ENCODE measurements at places on chromosomes 2 and 18.

DNA sequence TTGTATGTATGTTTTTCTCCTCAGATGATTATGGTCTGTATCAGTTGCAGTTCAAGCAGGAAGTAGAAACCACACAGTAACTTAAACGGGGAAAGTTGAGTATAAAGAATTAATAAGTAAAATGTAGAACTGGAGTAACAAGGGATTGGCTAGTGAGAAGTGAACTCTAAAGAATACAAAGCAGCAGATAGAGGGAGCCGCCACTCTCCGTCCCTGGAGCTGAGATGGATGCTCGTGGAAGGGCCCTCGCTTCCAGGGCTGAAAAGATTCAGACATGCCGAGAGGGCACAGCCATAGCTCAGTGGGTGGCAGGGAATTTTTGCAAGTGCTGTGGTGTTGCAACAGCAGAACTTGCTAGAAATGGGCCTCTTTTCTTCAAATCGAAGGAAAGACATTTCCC lies 155.8 kb downstream of the COL6A3 start:
- DNase-seq: no peak

DNA sequence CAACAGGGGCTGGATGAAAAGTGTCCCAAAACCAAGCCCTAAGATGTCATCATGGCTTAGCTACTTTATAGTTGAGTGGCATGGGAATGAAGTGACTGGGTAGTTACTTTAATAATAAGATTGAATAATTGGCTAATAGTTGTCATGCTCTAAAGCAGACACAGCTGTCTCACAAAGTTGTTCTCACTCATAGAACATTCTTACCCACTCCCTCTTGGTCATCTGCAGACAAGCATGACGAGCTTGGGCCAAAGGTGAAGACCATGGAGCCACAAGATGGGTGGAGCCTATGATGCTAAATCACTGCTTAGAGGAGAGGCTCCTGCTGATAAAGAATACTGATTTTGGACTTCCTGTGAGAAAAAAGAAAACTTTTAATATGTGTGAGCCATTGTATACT lies 62.4 kb upstream of the MMADHC start:
- no peak for DNase-seq

DNA sequence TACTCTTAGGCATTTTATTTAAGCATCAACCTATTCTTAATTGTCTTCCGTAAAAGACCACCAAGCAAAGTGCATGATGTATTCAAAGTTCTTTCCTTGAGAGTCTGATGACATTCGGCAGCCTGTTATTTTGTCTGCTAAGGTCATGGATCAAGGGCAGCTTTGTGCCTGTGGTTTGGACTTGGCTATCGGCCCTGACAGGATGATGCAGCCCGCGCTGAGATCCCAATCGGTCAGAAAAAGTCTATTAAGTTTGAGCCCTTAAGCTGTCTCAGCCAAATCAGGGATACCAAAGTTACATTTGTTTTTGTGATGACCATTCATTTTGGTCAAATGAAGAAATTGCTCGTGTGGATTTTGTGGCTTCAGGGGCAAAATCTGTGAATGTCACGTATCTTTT lies 718.9 kb upstream of the FANCL start:
- DNase-seq: no peak

DNA sequence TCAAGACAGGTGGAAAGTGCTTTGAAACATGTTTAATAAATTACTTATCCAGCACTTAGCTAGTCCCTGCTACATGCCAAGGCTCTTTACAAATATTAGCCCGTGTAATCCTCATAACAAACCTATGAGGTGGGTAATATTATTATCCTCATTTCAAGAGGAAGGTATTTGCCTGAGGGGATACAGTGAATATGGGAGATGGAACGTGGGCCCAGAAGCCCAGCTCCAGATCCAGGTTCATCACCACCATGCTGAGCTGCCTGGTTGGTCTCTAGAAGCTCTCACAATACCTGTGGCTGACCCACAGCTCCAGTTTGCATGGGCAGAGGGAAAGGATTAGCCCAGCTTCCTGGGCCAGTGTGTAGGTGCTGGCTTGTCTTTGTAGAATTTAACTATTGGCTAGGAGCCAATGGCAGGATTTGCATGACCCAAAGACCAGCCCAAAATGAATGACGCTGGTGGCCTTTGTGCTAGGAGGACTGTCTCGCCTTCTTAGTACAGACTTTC lies 61.6 kb upstream of the ATP8B1 start:
- DNase-seq: no peak

DNA sequence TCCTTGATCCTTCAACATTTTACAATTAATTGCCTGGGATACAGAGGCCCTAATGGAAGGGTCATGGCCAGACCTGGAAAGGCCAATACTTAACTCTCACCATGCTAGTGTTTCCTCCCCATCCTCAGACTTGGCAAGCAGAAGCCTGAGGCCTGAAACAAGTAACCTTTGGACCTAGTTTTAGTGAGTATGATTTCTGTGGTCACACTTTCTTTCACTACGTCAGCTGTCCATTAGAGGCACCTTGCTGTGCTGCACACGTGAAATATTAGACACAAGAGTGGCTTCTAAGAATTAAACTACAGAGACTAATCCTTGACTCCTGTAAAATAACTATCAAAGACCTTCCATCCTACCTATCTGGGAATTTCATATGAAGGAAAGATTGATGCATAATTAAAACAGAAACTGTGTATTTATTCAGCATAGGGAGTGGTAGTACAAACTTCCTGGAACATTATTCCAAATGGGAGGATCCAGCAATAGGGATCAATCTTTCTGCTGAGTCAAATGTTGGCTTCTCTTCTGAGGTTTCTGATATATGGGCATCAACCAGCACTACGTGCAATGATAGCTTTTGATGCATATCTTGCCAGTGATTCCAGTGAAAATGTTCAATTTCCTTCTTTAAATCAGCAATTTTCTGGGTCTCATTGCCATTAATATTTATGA lies 249.7 kb downstream of the IKZF2 start:
- no peak for DNase-seq

GRCh38 chr18:79812052-79812451 lies 14.3 kb downstream of the KCNG2 start:
- DNase-seq: no peak

DNA sequence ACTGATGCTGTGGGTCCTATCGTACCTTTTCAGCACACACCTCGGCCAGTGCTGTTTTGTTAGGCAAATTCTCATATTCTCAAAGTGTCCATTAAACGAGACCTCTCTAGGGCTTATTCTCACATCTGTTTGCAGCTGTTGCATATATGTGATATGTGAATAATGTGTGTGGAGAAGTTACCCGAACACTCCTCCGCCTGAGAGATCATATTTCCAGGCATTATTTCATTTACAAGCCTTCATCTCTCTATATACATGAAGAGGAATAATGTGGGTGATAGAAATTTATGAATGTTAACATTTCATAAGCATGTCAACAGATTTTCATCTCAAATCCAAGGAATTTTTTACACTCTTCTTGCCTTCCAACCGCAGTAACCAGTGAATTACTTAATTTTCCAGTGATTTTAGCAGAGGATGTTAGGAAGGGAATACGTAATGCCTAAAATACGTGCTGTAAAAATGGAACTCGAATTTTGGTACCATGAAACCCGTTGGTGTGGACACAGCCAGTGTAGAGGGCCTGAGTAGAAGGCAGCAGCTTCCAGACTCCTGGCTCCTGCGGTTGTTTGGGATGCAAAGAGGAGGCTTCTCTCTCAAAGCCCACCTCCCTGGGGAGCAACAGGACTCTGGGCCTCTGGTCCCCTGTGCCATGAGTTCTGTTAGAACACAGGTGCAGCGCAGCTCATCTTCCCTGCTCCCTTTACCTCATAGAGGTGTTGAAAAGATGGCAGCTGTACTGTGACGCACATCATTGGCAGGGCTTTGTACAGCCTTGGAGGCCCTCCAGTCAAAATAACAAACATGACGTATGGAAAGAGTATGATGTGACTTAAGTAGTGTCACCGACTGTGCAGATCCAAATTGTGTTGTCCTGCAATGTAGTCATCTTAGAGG lies 280.1 kb downstream of the NEDD4L start:
- DNase-seq: no peak

GRCh38 chr2:25165992-25166875 lies 2.1 kb downstream of the POMC start:
- DNase-seq: peak; percentile 27

DNA sequence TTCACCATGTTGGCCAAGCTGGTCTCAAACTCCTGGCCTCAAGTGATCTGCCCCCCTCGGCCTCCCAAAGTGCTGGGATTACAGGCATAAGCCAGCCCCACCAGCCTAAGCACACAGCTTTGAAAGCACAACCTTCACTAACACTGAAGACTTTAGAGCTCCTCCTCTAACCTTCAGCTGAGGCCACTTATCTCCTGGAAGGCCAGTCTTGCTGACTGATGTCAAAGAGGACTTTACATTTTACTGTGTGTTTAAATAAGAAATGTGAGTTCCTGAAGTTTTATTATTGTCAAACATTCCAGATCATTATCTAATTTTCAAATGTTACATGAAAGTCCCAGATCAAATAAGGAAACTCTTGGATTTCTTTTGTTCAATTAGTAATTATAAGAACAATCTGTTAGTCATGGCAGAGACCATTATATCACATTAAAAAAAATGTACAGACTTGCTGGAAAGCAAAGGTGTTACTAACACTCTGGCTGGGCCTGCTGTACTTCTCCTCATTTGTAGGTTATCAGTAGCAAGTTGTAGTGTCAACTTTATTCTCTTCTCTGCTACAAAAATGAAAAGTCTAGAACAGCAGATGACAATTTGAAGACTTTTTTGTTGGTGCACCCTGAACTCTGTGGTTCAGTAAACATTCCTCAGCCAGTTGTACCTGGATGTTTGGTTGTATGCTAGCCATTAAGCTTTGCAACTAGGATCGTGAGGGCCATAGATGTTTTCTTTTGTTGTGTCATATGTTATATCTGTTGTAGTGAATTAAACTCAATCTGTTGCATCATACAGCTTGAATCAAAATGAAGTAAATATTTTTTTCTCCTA lies 80.0 kb downstream of the AOX1 start:
- DNase-seq: no peak

GRCh38 chr2:205778356-205778755 lies 96.1 kb downstream of the NRP2 start:
- no peak for DNase-seq

DNA sequence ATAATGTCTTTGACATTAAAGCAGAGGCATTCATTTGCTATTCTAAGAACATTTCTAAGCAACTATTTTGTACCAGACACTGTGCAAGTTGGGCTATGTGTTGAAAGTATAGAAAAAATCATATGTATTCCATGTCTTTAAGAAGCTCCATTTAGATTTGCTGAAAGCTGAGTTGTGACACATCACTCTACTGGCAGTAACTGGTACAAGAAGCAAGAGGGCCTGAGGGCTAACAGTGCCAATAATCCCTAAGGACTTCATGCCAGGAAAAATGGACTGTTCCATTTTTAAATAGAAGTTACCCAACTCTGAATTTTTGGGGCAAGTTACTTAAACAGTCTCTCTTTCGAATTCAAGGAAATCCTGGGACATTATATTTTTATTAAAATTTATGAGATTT lies 178.7 kb downstream of the SRBD1 start:
- DNase-seq: no peak

- no peak for DNase-seq
Measured at GRCh38 chr18:5142131-5142530, 54.9 kb downstream of the AKAIN1 start.

GRCh38 chr18:56276466-56276865 lies 361.9 kb downstream of the TXNL1 start:
- no peak for DNase-seq

GRCh38 chr18:73384246-73384645 lies 516.5 kb upstream of the NETO1 start:
- no peak for DNase-seq

DNA sequence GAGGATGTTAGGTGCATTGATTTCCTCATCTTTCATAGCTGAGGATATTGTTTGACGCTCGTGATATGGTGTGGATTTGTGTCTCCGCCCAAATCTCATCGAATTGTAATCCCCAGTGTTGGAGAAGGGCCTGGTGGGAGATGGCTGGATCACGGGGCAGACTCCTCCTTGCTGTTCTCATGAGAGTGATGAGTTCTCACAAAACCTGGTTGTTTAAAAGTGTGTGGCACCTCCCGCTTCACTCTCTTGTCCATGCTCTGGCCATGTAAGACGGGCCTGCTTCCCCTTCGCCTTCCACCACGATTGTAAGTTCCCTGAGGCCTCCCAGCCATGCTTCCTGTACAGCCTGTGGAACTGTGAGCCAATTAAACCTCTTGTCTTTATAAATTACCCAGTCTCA lies 28.4 kb upstream of the GPC1 start:
- no peak for DNase-seq

GRCh38 chr2:171670655-171671054 lies 16.6 kb upstream of the DYNC1I2 start:
- DNase-seq: no peak

- no peak for DNase-seq
Measured at GRCh38 chr2:209305746-209306196, 118.1 kb upstream of the MAP2 start.

- no peak for DNase-seq
Measured at GRCh38 chr2:174553811-174554493, 43.7 kb downstream of the WIPF1 start.

DNA sequence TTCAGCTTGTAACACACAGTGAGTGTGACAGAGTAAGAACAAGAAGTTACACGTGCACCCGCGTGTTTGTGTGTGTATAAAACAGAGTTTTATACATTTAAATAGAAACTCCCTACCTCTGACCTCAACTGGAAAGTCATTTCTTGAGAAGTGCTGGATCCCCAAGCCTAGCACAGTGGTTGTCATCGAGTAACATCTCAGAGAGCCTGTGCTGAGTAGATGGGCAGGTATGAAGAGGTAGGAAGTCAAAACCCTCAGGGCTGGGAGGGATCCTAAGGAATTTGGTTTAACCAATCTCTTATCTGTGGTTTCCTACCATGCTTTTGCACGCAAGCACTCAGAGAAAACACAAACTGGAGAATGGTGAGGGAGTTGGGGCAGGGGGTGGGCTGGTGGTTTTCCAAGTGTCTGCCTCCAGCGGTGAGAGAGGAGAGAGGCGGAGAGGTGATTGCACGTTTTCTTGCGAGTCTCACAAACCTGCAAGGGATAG lies 9.2 kb downstream of the ACOXL start:
- no peak for DNase-seq

- no peak for DNase-seq
Measured at GRCh38 chr18:78981394-78981831, 1.8 kb downstream of the SALL3 start.

- no peak for DNase-seq
Measured at GRCh38 chr2:130328710-130329109, 14.0 kb upstream of the IMP4 start.

All from stimulated activated CD4-positive, alpha-beta T cell treated with anti-CD3 and anti-CD28 coated beads, Interleukin-4, amount 100 ng/mL, for 48 hours (primary cell).